Stimulated activated CD4-positive, alpha-beta T cell treated with anti-CD3 and anti-CD28 coated beads, Interleukin-2, amount 100 ng/mL, for 24 hours (primary cell): ENCODE measurements at places on chromosomes 5 and 9.
A peak's percentile ranks its signal among the peaks of the same experiment; 100 is the strongest.

- DNase-seq: no peak
Observed at GRCh38 chr9:132739710-132740310, 69.5 kb downstream of the GTF3C4 start.

DNA sequence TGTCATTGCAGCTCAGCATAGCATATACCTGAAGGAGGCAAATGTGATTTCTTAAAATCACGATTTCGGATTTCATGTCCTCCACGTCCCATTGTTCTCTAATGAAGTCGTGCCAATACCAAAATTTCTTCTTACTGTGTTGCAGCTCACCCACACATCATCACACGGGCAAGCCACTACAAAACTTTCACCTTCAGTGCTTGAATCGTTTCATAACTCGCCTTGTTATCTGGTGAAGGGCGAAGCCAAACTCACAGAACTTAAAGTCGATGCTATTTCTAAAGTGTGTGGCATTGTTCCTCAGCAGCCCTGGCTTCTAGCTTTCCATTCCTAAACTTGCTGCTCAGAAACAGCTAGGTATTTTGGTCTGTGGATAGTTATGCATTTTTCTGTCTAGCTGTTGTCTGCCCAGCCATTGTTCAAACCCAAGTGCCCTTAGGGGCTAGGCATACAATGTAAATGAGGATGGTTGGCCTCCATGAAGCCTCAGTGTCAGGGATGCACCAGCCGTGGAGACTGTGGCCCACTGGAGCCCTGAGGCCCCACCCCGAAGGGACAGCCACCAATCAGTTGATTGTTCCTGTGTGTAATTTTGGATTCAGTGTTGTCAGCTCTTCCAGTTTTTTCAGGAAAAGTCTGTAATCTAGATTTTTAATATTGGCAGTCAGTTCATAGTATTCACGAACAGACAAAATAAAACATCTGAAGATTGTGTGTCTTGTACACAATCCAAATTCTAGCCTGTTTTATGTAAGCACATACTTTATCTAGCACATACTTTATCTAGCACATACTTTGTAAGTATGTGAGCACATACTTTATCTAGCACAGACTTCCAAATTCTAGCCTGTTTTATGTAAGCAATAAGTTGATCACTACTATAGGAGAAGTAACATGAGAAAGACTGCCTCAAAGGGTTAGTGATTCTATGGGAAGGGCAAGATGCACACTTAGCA lies 112.8 kb downstream of the DAPK1 start:
- no peak for DNase-seq

DNA sequence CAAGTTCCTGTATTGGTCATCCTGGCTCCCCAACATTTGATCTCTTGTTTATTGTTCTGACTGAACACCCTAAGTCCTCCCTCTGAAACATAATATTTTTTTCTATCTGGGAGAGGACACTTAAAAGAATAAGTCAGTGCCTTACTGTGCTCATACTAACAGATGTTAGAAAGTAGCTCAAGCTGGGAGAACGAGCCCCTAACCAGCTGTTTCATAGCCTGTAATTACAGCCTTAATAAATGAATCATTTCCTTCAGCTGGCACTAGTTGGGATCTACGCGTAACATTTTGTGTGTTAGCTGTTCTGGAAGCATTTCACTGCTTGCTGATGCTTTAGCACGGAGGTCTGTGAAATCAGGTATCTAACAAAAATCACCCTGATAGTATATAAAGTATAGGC lies 345.9 kb upstream of the RIOK2 start:
- no peak for DNase-seq

DNA sequence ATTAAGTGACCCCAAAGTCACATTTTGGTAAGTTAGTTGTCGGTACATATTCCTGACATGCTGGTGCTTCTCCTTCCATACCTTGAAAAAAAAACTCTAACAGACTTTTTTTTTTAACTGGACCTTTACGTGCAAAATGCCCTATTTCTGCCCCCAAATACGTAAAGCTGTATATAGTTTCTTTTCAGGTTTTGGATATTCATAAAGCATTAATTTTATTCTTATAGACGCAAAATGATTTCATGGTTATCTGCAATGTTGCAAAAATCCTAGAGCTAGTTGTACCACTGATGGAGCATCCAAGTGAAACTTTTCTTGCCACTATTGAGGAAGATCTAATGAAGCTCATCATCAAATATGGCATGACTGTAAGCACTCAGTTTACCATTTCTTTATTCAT lies 167.6 kb downstream of the NIPBL start:
- no peak for DNase-seq

- DNase-seq: no peak
Observed at GRCh38 chr5:140135127-140135526, 9.4 kb downstream of the IGIP start.

DNA sequence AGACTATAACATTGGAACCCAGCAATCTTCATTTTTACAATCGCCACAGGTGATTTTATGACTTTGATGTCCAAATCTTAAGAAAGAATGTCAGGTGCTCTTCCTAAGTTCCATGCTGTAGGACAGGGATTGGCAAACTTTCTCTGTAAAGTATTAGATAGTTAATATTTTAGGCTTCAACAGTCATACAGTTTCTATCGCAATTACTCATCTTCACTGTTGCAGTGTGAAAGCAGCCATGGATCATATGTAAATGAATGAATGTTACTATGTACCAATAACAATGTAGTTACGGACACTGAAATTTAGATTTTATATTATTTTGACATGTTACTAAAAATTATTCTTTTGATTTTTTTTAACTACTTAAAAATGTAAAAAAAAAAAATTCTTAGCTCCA lies 169.7 kb downstream of the DTWD2 start:
- DNase-seq: no peak

- DNase-seq: no peak
Observed at GRCh38 chr5:120463006-120463680, 957 bp upstream of the PRR16 start.

DNA sequence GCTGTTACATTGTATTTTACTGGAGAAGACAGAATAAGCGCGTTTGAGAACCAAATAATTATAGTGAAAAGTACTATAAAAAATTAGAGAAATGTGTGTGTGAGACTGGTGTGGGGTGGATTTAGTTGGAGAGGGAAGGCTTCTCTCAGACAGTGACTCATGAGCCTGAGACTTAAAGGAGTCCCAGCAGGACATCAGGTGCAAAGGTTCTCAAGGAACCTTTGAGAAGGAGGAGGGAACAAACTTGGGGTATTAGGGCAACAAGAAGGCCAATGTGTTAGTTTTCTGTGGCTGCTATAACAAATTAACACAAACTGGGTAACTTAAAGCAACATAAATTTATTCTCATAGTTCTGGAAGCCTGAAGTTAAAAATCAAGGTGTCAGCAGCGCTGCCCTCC lies 4.9 kb downstream of the DDX4 start:
- DNase-seq: no peak

DNA sequence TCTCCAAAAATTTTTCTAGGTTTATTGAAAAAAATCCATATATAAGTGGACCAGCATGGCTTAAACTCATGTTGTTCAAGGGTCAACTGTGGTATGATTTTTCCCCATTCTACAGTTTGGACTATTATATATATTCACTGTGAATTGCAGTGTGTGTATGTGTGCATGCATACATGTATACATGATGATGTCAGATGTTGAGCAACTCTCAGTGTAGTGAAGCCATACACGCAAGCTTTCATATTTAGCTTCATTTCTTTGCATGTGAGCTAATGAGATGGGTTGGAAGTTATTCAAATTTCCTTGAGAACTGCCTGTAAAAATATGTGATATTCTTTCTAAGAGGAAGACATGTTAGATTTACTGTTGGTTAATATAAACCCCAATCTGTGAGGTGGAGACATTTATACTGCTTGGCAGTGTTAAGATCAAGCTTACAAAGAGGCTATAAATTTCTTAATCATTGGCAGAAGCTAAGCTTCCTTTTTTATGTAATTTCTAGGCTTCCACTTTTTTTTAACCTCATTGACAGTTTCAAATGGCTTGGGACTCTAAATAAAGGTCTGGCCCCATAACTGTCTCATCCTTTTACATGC lies 134.8 kb downstream of the GABRG2 start:
- DNase-seq: no peak

DNA sequence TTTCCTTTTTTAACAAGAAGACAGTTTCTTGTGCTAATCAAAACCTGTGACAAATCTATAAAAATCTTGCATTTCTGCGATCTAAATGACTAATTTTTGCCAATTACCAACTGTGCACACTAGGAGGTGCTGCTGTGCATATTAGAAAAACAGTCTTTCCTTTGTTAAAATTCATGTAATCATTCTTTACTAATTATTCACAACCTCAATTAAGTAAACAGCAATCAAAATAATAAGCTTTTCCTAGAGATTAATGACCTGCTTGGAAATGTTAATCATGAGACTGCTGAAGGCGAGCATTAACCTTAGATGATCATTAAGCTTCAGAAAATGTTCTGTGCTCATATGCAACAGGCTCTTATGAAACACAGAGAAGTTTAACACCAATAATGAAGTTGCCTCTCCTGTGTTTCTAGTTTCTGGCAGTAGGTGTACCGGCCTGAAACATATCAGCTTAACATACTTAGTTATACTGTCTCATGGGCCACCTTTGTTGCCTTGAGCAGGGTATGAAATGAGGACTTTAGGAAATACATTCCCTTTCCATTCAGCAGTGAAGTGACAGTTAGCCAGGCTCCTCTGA lies 17.7 kb downstream of the RFESD start:
- DNase-seq: peak; percentile 20

- DNase-seq: no peak
Observed at GRCh38 chr5:175701797-175702196, 43.9 kb downstream of the HRH2 start.

DNA sequence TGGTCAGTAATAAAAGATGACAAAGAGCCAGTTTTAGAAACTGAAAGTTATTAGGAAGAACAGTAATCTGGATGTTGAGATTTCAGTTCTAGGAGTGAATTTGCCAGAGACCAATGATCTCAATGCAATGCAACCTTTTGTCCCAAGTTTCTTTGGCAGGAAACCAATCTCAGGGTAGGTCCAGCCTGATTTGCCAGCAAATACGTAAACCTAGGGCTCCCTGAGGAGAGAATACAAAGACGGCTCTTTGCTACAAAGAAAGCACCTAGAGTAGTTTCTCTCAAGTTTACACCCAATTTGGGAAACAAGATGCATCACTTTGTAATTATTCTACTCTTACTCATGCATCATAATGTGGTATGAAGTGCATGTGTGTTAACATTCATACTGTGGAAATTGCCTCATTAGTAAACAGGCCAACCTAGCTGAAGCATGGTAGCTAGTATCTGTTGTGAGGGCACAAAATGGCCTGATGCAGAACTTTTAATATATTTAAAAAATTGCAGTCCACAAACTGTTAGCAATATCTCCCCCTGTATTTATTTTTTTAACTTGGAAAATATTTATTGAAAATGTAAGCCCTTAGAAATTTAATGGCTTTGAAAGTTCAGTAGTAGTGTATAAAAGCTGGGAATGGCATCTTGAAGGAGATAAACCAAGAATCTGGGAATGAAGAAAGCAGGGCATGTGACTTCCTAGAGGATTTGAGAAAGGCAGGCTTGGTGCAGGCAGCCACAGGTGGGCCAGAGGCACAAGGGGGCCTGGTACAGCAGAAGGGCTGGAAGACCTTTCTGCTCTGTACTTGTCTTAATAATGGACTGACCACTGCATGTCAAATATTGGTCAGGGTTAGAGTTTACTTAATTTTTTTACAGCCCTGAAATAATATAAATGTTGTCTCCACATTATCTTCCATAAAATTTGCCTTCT lies 59.5 kb downstream of the MAST4 start:
- DNase-seq: no peak

DNA sequence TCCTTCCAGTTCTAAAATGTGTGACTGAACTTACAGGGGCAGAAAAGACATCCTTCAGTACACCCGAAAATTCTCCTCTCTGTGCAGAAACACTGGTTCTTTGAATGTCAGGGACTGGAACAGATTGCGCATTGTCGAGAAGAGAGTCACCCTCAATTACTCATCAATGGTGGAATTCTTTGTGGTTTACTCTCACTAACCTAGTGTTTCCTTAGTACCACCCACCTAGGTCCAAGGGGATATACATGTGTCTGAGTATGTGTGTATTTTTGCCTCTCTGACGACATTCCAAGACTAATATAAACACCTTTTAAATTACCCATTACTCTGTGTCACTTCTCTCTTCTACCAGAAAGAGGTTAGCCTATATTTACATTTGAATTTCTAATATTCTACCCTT lies 660.8 kb downstream of the TLE1 start:
- DNase-seq: no peak

- no peak for DNase-seq
Observed at GRCh38 chr9:72129271-72130156, 19.7 kb upstream of the GDA start.

DNA sequence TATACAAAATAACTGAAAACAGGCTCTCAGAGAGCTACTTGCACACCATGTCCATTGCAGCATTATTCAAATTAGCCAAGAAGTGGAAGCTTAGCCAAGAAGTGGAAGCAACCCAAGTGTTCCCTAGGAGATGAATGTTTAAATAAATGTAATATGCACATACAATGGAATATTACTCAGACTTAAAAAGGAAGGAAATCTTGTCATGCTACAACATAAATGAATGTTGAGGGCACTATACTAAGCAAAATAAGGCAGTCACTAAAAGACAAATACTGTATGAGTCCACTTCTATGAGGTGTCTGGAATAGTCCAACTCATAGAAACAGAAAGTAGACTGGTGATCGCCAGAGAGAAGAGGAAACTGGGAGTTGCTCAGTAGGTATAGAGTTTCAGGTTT lies 438.1 kb downstream of the MAT2B start:
- DNase-seq: no peak

DNA sequence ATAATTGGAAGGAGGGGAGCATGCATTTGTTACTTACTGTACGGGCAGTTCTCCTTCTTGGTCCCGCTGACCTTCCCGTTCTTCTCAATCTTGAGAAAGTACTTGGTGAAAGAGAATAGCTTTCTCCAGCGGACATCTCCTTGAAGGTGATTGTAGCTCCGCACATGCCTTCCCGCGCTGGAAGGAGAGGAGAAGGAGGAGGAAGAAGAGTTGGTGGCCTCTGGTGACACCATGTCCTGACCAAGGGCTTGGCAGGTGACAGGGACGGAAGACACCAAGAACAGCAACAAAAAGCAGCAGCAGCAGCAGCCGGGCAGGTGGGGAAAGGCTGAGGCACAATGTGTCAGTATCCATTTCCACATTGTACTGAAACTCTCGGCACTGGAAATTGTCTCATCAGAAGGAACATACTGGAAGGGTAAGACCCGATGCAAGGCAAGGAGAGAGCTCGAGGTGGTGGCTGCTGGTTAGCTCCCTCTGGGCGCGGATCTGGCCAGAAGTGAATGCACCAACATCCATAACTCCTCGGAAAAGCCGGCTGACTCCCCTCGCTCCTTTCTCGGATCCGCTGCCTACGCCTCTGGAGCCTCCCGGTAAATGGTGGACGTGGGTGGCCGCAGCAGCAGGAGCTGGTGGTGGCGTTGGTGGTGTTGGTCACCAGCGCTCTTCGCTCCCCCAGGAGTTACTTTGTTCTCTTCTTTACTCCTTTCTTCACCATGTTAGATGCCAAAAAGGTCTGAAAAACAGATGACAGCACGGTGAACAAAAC lies 715 bp downstream of the FGF10 start:
- DNase-seq: no peak

DNA sequence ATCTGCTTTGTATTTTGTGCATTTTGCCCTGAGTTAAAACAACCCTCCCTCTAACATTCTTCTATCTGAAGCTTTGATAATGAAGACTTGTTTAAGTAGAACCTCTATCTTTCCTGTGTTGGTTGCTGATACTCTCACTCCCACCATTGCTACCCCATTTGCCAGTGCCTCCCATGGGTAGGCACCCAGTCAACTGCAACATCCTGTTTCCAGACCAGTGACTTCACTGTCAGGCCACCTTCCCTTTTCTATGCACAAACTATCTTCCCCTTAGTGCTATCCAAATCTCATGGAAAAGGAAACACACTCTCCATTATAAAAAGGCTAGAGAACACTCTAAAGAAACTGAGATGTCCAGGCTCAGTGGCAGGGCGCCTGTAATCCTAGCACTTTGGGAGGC lies 5.6 kb upstream of the IARS1 start:
- no peak for DNase-seq
